Endothelial cell (in vitro differentiated cells): ENCODE measurements at places on chromosomes 7 and 10. TPM values are rescaled to one million over a fixed set of nuclear protein-coding genes. Genes with fewer than 3 reads are reported as not detected.

ELAPOR2 gene
- total RNA-seq = 59.4 TPM

GPR22 gene
- total RNA-seq = not detected

GPR26 gene
- total RNA-seq = 0.05 TPM

SLC26A3 gene
- not detected for total RNA-seq

DPP6 gene
- 1.4 TPM for total RNA-seq

DNA sequence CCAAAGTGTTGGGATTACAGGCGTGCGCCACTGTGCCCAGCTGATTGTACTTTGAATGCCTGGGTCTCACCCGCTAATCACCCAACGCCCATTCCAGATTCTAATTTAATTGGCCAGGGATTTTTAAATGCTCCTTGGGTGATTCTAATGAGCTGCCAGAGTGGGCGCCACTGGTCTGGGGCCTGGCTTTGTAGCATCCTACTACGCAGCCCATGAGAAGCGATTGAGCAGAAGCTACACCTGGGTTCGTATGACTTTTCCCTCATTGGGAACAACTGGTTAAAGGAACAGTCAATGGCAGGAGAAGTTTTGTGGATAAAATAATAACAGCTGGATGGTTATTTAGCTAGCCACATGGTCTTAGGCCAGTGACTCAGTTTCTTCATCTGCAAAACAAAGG lies 108.0 kb downstream of the SPAG6 start:
- H3K27me3 ChIP-seq = no peaks in the 10 kb centered on the region
- H3K27ac ChIP-seq = no peak overlapping the region
- no peak for DNase-seq

DNA sequence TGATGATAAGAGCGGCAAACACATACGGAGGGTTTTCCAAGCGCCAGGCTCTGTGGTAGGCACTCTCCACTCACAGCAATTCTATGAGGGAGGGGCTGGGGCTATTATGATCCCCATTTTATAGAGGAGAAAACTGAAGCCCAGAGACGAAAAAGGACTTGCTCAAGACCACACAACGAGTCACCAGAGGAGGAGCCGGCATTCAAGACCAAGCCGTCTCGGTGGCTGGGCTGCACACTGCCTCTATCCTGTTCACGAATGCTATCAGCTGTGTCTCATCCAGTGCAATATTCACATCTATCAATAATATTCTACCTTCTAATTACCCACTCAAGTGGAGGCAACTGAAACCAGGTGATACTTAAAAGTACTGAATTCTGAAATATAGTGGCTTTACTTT lies 67.8 kb upstream of the NMT2 start:
- H3K27ac ChIP-seq = peak overlapping the region; percentile 48
- H3K36me3 ChIP-seq = peaks cover 4% of the 10 kb centered on the region
- H3K27me3 ChIP-seq = no peaks in the 10 kb centered on the region
- peaks cover 2% of the 10 kb centered on the region for H3K4me1 ChIP-seq
- DNase-seq = no peak
- no peak overlapping the region for H3K4me3 ChIP-seq

DNA sequence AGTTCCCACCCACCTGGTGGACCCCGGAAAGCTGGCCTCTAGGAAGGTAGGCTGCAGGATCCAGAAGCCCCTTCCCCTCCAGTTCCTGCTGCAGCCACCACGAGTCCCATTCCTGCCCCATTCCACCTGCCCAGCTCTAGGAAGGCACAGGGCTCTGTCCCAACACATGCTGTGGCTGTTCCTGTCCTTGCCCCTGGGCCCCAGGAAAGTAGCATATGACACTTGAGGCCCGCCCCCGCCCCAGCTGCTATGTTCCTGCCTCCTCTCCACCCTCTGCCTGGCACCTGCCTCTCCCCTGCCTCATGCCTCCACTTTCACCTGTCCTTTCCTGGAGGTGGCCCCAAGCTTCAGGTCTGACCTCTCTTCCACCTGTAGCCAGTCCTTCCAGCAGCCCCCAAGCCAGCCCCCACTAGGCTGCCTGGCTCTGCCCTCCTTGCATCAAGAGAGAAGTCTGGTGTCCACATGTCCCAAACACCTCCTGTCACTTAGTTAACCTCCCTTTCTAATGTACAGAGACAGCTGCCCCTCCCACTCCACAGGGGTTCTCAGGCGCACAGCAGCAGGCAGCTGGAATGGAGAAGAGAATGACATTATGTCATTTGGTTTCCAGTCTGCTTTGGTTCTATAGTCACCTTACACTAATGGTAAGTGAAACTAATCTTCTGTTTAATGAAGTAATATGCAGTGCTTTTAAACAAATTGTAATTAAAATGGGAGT lies 22.7 kb downstream of the YKT6 start:
- H3K27me3 ChIP-seq = peaks cover 7% of the 10 kb centered on the region
- no peak overlapping the region for H3K4me3 ChIP-seq
- H3K4me1 ChIP-seq = no peaks in the 10 kb centered on the region

DNA sequence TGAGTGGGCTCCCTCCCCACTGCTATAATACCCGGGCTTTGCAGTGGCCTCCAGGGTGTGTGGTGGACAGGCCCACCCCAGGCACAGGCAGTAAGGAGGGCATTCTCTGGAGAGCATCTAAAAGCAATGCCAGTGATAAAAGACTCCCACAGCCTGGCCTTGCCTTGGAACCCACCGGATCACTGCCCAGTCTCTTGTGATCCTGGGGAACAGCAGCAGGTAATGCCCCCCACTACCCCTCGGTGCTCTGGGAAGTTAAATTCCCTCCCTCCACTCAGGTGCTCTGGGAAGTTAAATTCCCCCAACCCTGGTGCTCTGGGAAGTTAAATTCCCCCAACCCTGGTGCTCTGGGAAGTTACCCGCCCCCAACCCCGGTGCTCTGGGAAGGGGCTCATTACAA lies 565.2 kb downstream of the TCERG1L start:
- H3K36me3 ChIP-seq = peaks cover 37% of the 10 kb centered on the region
- H3K27ac ChIP-seq = no peak overlapping the region
- peaks cover 19% of the 10 kb centered on the region for H3K27me3 ChIP-seq
- H3K4me3 ChIP-seq = no peak overlapping the region
- H3K4me1 ChIP-seq = no peaks in the 10 kb centered on the region
- DNase-seq = no peak

GRCh38 chr10:69434169-69434568 lies 17.1 kb upstream of the TSPAN15 start:
- H3K4me3 ChIP-seq = no peak overlapping the region
- peaks cover 21% of the 10 kb centered on the region for H3K4me1 ChIP-seq
- no peak overlapping the region for H3K27ac ChIP-seq
- DNase-seq = no peak
- H3K36me3 ChIP-seq = peaks cover 8% of the 10 kb centered on the region
- peaks cover 13% of the 10 kb centered on the region for H3K27me3 ChIP-seq
